ENCODE measurements at places on chromosomes 2 and 18.

GRCh38 chr2:209821806-209822205 is 50.2 kb downstream of the UNC80 start:
- DNase-seq = no peak

DNA sequence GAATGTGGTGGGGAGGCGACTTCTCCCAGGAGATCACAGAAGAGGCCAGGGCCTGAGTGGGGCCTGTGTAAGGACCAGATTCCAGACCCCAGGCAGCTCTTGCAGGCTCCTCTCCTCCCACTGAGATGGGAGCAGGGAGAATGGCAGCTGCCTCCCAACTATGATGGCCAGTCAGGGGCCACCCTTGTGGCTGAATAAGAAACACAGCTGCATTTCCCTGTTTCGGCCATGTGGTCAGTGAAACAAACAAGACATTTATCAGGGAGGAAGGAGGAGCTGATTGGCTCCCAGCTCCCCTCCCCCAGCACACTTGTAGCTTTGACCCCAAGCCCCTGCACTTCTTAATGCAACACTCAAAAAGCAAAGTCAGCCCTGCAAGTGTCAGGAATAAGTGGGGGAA is 143.5 kb downstream of the CELF4 start:
- DNase-seq = no peak

- no peak for DNase-seq
Measured at GRCh38 chr2:47386551-47386950, 16.4 kb upstream of the MSH2 start.

DNA sequence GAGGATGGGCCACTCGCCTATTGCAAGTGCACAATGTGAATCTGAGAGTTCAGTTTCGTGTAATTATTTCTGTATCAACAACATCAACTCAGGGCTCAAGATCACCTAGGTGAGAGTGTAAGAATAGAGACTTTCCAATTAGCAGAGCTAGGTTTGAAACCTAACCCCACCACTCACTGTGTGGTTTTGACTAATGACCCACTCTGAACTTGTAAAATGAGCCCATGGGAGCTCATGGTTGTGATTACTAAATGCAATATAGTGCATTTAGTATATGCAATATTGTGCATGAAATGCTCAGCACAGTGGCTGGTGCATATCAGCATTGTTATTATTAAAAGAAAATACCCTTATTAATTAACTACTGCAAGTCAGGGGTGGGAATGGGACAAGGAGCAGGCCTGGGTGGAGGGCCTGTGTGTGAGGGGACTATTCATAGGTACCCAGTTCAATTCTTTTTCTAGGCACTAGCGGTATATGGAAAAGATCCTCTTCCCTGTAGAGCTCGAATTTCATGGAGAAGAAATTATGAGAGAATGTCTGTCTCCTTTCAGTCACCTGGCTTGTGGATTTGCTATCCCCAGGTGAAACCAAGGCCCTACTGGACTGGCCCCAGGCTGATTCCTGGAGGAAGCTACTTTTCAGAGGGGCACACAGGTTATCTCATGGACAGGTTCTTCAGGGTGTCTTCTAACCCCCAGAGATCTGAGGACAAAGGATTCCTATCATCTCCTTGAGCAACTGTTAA is 169.5 kb downstream of the GFPT1 start:
- DNase-seq = no peak

DNA sequence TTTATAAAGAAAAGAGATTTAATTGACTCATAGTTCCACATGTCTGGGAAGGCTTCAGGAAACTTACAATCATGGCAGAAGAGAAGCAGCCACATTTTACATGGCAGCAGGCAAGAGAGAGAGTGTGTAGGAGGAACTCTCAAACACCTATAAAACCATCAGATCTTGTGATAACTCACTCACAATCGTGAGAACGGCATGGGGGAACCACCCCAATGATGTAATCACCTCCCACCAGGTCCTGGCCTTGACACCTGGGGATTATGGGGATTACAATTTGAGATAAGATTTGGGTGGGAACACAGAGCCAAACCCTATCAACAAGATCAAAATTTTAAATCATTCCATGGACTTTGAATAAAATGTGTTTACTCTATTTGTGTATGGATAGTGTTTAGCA is 575.6 kb downstream of the ADCYAP1 start:
- DNase-seq = no peak

GRCh38 chr18:59743566-59743965 is 46.3 kb upstream of the CCBE1 start:
- DNase-seq = no peak

DNA sequence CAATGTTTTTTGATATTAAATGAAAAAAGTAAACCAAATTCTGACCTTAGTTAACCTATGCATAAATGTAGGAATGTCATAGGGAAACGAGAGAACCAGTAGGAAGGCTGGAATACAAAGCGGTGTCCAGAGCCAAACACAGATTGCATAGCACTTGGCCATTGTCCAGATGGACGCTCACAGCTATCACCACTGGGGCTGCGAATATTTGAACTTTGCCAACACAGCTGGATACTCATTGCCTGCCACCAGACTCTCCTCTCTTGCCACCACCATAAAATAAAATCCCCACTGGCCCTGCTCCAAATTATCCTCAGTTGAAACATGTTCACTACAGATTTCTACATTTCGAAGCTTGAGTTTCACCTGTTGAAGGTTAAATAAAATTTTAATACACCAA is 159.3 kb upstream of the GULP1 start:
- DNase-seq = no peak

DNA sequence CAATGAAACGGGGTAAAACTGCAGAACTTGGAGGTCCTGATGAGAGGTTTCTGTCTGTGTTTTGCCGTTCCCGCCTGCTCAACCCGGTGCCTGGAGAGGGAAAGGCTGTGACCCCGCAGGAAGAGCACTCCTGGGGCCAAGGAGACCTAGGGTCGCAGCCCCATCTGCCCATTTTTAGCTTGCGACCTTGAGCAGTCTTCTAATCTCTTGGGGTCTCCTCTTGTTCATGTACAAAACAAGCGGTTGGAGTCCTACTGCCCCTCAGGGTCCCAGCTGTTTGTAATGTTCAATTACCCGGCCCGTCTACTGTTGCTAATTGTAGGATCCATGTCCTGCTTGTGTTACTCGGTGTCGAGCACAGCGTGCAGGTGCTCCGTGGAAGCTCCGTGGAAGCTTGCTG is 104.5 kb downstream of the PTGR3 start:
- no peak for DNase-seq

GRCh38 chr18:12049978-12050811 is 43.4 kb upstream of the ANKRD62 start:
- no peak for DNase-seq

DNA sequence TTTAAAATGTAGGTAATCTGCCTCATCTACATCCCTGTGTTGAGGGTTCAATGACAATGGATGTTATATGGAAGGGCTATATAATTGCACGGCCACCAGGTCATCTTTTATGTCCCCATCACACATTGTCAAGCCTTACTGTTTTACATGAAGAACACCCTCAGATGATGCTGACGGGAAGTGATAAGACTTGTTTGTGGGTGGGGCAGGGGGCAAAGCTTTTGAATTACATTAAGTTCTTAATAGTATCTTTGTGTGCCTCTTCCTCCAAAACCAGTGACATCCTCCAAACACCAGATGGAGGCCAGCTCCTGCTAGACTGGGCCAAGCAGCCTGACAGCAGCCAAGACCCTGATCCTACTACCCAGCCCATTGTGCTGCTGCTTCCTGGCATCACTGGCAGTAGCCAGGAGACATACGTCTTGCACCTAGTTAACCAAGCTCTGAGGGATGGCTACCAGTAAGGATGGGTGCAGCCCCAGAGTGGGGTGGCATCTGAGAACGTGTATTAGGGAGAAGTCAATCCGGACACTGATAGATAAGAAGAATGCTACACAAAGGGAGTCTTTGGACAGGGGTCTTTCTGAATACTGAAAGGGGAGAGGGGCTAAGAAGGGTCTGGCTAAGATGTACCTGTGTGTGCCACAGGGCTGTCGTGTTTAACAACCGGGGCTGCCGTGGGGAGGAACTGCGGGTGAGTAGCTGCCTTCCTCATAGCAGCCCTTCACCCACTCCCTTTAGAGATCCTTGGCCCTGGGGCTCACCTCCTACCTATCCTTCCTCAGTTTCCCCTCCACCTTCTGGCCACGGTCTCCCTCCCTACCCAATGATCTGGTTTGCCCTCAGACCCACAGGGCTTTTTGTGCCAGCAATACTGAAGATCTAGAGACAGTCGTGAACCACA is 5.3 kb downstream of the ABHD1 start:
- no peak for DNase-seq

DNA sequence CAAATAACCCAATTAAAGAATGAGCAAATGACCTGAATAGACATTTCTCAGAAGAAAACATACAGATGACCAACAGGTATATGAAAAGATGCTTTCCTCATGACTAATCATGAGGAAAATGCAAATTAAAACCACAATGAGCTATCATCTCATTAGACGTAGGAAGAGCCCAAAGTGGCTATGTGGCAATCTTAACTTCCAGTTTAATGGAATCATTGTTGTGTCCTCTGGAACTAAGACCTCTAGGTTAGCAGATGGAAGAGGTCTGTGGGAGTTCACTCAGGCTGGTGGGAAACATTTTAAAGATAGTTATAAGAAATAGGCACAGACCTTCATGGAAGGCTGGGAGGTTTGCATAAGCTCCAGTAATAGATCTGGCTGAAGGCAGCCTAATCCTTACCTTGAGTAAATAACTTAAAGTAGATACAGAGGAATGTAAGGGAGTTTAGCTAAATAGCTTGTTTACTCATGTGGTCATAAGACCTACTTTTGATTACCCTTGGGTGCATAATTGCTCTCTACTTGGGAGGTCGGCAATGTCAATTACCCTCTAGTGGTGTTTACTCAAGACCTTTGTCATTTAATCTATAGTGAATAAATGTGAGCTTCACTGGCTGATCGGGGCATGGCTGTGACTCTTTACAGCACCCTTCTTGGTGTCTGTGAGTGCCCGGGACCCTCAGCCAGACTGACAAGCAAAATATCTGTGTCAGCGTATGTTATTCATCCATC is 119.0 kb downstream of the GULP1 start:
- DNase-seq = peak; percentile 81

- DNase-seq = no peak
Measured at GRCh38 chr2:217325816-217326215, 466.0 kb upstream of the TNP1 start.

- DNase-seq = no peak
Measured at GRCh38 chr2:238878051-238878735, 30.3 kb downstream of the TWIST2 start.

GRCh38 chr2:31282634-31283033 is 48.7 kb downstream of the EHD3 start:
- no peak for DNase-seq

GRCh38 chr18:10317864-10318690 is 136.4 kb upstream of the APCDD1 start:
- DNase-seq = no peak

GRCh38 chr18:78965917-78966792 is 13.5 kb upstream of the SALL3 start:
- no peak for DNase-seq

GRCh38 chr2:12538138-12538694 is 178.5 kb upstream of the TRIB2 start:
- DNase-seq = peak; percentile 46

DNA sequence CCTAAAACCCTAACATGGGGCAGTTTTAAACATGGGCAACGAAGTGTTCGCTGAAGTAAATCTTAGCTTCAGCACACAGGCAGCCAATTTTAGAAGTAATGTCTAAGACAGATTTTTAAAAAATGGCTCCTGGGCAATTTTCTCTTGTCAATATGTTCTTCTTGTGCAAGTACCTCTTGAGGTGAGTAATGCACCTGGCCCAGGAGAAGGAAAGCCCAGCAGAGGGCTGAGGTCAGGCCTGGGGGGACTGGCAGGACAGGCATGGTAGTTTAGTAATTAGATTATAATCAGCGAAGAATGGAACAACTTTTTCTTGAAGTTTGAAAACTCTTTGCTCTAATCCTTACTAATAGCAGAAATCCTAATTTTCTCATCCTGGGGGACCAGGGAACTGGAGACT is 77.6 kb downstream of the SPRED2 start:
- peak; percentile 31 for DNase-seq

GRCh38 chr18:27004056-27004829 is 138.7 kb upstream of the AQP4 start:
- peak; percentile 11 for DNase-seq

DNA sequence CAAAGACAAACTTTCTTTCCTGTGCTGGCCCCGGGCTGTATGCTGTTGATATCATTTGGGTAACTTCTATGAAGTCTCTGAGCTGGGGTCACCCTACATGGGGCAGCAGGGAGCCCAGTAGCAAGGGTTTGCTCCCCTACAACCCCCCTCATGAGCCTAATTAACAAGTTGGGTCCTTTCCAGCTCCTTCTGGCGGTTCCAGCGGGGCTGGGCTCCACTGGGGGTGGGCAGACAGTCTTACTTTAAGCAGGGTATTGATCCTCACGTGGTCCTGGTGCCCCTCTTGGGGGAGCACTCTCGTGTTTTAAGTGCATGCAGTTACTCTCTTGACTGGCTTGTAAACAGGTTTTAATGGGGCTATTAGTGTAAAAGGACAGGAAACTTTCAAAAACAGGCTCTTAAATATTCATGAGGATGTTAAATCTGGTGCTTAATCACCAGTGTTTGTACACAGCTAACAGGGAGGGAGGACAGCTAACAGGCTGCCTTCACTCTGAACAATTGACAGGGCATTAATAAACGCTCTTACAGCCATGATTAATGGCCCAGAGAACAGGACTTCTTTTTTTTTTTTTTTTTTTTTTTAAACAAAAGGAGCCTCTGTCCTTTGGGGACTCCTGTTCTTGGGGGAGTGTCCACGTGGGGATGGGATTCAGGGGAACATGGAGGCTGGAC is 36.6 kb upstream of the SKOR2 start:
- DNase-seq = no peak

DNA sequence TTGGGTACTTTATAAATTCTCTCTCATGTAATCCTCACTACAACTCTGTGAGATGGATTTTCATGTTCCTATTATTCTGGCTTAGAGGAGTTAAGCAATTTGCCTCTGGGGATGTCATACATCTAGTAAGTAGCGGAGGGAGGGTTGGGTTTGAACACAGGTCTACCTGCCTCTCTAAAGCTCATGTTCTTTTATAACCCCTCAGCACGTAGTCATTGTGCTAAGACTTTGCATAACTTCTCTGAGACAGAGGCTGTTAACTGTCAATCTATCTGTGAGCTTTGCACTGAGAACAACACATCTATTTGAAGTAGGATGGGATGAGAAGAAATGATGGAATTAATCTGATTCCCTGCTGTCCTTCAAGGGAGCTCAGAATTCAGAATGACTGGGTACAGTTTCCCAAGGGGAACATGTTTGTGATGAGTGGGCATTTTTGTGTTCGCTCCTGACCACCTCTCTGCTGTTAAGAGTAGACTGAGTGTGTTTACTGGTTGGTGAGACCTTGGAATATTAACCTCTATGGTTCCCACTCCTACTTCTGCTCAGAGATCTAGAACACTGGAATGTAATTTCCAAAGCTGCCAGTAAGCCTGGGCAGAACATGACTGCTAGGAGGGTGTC is 320.7 kb downstream of the SLC8A1 start:
- DNase-seq = no peak

GRCh38 chr2:191228861-191229260 is 16.3 kb upstream of the MYO1B start:
- DNase-seq = no peak

DNA sequence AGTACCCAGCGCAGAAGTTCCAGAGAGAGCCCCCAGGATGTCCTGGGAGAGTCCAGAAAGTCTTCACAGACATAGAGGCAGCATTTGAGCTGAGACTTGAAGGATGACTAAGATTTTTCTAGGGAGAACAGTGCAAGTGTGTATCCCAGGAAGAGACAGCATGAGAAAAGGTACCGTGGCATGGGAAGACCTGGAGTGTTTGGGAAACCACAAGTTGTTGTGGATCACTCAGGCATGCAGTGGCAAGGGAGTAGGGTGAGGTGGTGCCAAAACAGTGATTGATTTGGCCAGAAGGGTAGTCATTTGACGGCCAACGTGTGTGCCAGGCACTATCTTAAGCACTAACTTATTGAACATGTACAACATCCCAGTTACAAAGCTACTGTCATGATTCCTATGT is 24.5 kb upstream of the KCNK3 start:
- DNase-seq = peak; percentile 82
